ENCODE measurements at places on chromosomes 2 and 18. TPM values are rescaled to one million over a fixed set of nuclear protein-coding genes. Genes with fewer than 3 reads are reported as not detected.

The ERFE gene
- polyA plus RNA-seq = 2.0 TPM

The LOXHD1 gene
- not detected for polyA plus RNA-seq

DNA sequence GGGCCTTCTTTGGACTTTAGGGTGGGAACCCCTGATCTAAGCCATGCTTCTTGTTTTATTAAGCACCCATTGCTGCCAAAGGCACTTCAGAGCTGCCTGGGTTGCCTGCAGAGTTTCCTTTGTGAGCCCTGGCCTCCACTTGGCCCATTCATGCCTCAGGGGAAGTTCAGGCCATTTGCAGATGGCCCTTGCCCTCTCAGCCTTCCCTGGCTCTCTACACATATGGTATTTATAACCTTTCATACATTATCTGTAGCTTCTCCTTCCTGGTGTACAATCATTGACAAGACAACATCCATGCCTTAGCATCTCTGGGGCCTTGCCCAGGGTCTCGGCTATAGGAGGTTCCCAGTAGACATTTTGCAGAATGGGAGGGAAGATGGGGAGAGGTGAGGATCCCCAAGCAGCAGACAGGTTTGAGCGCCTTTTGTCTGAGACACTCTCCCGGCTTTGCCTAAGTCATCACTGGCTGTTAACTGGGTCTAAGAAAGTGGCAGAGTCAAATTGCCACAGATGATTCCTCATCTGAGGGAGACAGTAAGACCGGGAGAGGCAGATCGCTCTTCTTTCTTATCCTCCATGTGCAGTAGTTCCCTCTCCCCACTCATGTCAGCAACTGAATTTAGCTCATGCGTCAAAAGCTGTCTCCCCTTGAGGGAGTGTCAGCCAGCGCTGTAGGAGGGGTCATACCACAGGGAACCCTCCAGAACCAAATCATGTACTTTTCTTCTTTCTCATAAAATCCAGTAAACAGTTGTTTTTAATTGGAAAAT is 2.7 kb downstream of the EHD3 start:
- peaks cover 28% of the 10 kb centered on the region for H3K4me1 ChIP-seq
- no peak overlapping the region for H3K27ac ChIP-seq

The CROCC2 gene
- not detected for polyA plus RNA-seq

The HOXD10 gene
- polyA plus RNA-seq = not detected
